ENCODE measurements at places on chromosomes 16 and 17. TPM values are rescaled to one million over a fixed set of nuclear protein-coding genes. Genes with fewer than 3 reads are reported as not detected.

CACNA1H gene
- 4.1 TPM for total RNA-seq

C17orf50 gene
- not detected for total RNA-seq

KCNJ18 gene
- not detected for total RNA-seq

- no peak for DNase-seq
Measured at GRCh38 chr16:53282975-53283946, 151.0 kb upstream of the RBL2 start.

- DNase-seq = no peak
Measured at GRCh38 chr16:7517496-7517895, 184.9 kb downstream of the RBFOX1 start.

DNA sequence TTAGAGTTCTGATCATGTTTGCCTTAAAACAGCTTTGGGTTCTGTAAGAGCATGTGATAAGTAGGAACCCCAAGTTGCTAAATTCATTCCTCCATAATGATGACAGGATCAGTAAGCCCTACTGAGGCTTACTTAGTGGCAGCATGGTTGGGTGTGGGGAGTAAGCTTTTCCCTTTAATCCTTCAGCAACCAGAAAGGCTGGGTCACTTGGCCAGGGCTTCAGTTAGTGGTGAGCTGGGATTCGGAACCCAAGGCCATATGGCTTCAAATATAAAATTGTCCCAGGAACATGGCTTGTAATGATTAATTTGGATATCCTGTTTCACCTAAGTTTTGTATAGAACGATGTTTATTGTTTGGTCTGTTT lies 850 bp downstream of the GINS3 start:
- no peak for DNase-seq

DNA sequence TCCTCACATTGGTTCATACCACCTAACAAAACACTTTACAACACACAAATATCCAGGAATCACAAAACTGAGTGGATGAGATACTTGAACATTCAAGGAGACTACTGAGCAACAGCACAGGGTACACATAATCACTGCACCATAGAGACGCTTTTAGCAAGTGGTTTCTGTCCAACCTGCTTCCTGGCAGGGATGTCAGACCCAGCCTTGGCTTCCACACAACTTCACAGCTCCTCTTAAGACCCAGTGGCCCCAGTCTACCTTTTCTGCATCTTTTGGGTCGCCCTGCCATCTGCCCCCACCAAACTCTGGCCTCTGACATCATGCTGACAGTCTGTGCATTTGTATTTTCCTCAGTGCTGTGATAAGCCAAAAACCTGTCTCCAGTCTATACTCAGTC lies 5.9 kb upstream of the CORO6 start:
- DNase-seq = no peak
